ENCODE measurements at places on chromosomes 7 and 10.

- DNase-seq: no peak
Observed at GRCh38 chr10:126073606-126074005, 177.2 kb downstream of the FANK1 start.

GRCh38 chr7:92527300-92528187 is 776 bp downstream of the PEX1 start:
- DNase-seq: peak; percentile 74

DNA sequence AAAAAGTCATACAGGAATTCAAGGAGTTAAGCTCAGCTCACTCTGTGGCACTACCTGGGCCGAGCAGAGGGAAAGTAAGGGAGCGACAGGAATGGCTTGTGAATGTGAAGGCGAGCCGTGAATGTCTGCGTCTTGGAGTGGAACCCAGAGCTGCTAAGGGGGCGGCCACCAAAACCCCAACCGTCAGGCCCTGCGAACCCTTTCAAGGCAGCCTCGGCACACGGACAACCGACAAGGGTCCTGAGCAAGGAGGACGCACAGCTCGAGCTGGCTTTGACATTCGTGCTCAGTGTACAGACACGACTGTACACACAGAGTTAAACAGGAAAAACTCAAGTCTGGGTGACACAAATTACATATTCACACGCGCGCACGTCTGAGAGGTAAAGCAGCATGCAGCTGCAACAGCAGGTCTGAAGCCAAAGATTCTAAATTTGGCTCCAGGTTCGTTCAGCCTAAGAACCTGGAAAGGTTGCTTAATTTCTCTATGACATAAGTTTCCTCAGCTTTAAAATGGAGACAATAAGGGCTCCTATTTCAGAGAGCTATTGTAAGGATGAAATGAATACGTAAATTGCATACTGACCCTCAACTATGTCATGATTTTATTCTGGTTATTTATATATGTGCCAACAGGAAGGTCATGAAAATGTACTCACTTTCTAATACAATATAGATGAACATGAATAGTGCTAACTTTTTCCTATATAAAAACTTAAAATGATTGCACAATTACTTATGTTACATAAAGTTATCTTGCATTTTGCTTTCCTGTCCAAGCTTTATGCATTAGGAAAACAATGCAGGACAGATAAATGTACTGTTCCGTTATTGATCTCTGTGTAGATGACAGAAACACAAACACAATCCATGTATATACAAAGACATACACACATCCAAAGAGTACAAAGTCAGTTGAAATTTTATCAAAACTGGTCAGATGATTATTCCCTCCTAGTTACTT is 192.9 kb downstream of the ZMYND11 start:
- no peak for DNase-seq

- DNase-seq: no peak
Observed at GRCh38 chr7:94422827-94423460, 28.2 kb downstream of the COL1A2 start.

GRCh38 chr10:224571-224970 is 89.3 kb downstream of the ZMYND11 start:
- DNase-seq: no peak

- no peak for DNase-seq
Observed at GRCh38 chr10:92047215-92047614, 123.6 kb downstream of the BTAF1 start.

GRCh38 chr10:119253433-119254174 is 46.2 kb downstream of the GRK5 start:
- peak; percentile 63 for DNase-seq

GRCh38 chr7:21076574-21076973 is 289.9 kb upstream of the SP8 start:
- no peak for DNase-seq

GRCh38 chr10:58157076-58157766 is 110.5 kb downstream of the IPMK start:
- no peak for DNase-seq

DNA sequence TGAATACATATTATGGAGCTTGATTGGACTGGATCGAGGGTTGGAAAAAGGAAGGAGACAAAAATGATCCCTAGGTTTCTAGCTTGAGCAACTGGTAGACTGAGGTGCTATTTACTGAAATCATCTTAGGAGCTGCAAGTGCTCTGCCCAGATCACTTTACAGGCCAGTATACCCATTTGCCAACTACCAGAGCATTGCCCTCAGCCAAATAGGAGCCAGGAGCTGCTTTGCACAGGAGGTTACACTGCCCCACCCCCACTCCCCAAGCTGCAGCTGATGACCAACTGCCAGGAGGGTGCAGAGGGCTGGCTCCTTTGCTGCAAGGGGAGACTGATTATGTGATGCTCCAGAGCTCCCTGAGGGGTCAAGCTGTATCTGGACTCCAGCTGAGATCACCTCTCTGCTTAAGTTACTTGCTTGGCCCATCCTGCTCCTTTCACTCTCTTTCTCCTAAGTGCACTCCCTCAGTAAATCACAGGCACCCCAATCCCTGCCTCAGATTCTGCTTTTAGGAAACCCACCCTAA is 275.4 kb downstream of the ZEB1 start:
- DNase-seq: no peak

DNA sequence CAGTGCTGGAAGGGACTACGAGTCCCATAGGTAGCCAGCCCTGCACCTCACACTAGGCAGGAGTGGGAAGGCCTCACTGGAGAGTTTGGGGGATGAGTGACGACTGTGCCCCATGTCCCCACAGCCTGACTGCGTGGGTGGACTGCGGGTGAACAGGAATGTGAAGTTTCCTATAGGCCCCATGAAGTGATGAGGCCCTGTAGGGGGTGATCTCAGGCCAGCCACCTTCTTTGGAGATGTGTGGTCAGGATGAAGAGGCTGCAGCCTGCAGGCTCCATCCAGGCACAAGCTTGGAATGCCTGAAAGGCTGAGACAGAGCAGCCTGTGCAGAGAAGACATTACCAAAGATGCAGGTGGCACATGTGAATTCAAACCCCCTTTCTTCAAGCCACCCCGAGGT is 94.9 kb downstream of the CPXM2 start:
- no peak for DNase-seq

DNA sequence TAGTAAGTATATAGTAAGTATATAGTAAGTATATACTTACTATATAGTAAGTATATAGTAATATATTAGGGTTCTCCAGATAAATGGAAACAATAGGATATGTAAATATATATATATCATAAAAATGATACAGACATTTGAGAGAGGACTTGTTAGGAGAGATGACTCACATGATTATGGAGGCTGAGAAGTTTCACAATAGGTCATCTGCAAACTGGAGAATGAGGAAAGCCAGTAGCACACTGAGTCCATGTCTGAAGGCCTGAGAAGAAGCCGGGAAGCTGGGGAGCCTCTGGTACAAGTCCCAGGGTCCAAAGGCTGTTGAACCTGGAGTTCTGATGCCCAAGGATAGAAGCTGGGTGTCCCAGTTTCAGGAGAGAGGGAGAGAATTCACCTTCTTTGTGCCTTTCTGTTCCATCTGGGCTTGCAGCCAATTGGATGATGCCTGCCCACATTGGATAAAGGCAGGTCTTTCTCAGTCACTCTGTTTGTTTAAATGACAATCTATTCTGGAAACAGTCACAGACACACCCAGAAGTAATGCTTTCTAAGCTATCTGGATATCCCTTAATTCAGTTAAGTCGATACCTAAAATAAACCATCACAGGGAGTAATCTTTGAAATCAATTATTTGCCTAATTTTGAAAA is 205.5 kb upstream of the CDC14C start:
- no peak for DNase-seq

DNA sequence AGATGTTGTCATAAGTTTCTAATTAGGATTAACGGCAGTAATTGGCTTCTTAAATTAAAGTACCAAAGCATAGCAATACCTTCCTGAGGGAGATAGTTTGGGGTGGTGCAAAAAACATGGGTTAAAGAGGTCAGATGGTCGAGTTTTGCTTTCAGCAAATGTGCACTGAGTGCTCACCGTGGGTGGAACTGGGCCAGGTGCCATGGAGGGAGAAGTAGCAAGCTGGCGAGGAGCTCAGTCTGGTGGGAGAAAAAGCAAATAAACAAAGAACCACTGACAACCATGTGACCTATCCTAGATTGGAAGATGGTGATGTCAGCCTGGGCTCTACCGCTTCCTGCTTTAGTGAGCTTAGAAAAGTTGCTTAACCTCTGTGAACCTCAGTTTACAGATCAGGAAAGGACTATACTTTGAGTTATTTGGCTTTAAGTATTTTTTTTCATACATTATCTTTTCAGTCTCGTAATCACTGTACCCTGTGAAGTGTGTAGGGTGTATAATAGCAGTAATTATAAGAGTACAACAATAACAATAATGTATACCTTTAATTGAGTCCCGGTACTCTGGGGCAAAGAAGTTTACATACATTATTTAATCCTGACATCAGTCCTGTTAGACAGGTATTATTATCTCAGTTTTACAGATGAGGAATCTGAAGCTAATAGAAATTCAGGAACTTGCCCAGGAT is 69.0 kb upstream of the PDCD4 start:
- DNase-seq: no peak

- DNase-seq: no peak
Observed at GRCh38 chr7:67311901-67312300, 315.3 kb downstream of the TYW1 start.
